ENCODE measurements at places on chromosomes 5 and 9.

DNA sequence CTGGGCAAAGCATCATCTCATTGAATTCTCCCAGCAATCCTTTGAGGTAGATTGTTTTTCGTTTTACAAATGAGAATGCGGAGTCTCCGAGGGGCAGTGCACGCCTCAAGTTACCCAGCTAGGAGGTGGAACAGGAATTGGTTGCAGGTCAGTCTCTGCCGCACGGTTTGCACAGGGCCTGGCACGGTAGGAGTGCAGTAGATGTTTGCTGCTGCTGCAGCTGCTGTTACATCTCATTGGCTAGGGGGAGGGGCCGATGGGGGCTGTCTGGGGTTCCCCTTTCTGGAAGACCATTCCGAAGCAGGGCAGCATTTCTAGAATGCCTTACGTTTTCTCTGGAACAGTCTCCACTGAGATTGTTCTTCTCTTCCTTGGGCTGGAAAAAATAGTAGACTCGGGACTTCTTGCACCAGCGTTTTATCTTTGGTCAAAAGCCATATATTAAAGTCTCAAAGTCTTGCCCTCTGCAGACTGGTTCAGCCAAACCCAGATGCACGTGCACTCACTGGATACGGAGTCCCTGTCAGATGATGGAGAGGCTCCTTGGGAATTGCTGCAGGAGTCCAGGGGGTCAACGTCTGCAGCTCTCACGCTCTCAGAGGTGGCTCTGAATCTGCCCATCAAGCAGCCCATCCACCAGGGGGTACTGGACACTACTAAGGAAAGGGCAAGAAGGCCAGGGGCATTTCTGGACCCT is 1.2 kb downstream of the USP20 start:
- no peak for DNase-seq

GRCh38 chr9:105318729-105319191 is 74.3 kb downstream of the SLC44A1 start:
- DNase-seq = no peak

DNA sequence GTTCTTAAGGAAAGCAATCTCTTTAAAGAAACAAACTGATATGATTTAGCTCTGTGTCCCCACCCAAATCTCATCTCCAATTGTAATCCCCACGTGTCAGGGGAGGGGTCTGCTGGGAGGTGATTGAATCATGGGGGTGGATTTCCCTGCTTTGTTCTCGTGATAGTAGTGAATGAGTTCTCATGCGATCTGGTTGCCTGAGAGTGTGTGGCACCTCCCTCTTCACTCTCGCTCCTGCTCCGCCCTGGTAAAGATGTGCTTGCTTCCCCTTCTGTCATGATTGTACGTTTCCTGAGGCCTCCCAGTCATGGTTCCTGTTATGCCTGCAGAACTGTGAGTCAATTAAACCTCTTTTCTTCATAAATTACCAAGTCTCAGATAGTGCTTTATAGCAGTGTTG is 412.7 kb upstream of the SMC2 start:
- no peak for DNase-seq

DNA sequence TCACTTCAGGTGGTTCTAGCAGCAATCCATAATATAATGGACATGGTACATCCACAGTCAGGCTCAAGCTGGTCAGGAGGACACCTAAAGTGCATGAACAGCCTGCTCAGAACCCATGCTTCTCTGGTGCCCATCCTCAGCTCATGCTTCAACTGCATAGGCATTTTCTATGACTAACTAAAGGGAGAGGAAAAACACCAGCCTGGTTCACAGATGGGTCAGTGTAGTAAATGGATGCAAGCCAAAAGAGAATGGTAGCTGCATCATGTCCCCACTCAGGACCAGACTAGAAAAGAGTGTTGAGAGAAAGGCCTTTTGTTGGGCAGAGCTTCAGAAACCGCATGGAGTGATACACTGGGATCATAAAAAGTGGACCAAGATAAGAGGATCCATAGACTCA is 556.6 kb downstream of the TLE1 start:
- DNase-seq = no peak

DNA sequence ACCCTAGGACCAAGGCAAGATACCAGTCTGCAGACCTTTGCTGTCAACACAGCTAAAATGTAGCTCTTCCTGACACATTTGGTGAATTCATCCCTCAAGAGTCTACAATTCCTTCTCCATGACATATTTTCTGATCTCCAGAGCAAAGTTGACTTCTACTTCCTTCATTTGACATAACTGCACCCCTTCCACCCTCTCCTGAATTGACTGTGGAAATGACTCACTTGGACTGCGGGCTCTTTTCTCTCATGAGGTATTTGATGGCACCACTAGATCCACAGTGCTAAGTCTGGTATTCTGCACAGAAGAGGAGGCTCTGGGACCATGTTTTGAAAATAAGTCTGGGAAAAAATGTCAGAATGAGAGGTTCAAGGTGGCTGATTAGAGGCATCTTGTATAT is 338.4 kb upstream of the TRPC7 start:
- DNase-seq = no peak

DNA sequence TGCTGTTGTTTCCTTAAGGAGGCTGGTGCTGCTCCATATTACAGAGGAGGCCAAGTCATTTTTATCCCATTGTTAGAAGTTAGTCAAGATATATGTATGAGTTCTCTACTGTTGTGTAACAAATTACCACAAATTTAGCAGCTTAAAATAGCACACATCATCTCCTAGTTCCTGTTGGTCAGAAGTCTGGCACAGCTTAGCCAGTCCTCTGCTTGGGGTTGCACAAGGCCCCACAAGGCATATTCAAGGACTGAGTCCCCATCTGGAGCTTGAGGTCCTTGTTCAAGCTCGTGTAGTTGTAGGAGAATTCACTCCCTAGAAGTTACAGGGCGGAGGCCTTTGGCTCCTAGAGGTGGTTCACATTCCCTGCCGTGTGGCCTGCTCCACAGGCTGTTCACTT is 14.7 kb downstream of the MTAP start:
- no peak for DNase-seq

GRCh38 chr5:175783739-175784138 is 87.6 kb upstream of the CPLX2 start:
- DNase-seq = no peak

DNA sequence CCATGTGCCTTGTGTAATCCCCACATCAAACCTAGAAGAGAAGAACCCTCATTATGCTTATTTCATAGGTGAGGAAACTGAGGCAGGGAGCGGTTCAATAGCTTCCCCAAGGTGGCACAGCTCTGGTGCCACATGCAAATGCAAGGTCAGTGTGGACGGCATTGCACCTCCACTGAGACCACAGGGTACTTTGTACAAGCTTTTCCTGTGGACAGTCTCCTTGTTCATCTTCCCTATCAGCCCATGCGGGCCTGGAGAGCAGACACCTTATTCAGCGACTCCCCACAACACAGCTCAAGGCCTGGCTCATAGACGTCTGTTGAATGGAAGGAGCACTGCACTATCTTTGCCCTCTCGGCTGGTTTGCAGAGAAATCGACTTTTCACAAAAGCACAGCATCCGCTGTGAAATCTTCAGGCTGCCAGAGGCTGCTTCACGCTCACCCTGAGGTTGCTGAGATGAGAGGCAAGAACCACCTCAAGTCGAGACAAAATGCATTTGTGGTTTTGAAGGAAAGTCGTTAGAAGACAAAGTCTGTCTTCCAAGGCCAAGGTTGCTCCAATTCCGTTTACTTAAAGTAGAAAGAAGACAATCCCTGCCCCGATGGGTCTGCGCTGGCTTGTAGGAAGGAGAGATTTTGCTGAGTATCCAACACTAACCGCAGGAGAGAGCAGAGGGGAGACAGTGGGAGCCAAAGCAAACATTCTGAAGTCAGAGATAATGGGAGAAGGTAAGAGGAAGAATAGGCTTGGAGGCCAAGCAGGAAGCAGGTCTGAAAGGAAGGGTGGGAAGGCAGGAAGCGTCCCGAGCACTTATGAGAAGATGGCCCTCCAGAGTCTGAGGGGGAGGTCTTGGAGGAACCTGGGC is 34.2 kb upstream of the STRBP start:
- no peak for DNase-seq

- DNase-seq = no peak
These were observed 118.8 kb upstream of the MYO10 start for GRCh38 chr5:17054911-17055310.

DNA sequence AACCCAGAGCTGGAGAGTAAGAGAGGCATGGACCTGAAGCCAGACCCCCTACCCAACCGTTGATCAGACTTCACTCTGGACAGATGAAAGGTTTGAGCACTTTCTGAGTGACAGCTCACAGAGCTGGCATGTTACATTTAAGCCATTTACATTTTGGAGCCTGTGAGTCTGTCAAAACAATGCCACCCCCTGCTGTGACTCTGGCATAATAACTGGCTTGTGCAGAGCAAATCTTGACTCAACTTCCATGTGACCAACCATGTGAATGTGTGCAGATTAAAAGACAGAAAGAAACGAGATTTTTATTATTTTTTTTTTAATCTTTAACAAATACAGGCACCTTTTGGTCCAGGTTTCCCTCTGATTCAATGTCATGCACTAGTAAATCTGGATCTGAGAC is 48.5 kb downstream of the MFAP3 start:
- DNase-seq = no peak

GRCh38 chr9:136525207-136525606 is 20.6 kb downstream of the NOTCH1 start:
- DNase-seq = no peak

DNA sequence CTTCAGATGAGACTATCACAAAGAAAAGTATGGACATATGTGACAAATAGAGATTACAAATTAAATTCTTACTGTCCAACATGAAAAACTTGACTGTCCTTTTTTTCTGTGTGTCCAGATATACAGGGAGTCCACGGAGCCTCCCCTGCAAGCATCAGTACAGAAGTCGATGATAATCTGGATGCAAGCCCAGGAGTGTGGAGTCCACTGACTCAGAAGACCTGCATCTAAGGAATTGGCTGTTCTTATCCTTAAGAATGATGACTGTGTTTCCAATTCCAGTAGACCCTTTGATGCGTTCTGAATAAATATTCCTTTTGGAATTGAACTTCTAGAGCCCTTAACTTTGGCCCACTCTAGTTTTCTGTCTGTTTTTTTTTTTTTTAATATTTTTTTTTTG is 56.7 kb upstream of the TAF11L2 start:
- DNase-seq = no peak

GRCh38 chr5:76556511-76557221 is 66.5 kb downstream of the F2RL2 start:
- DNase-seq = no peak

GRCh38 chr9:35690614-35691333 is 1.0 kb upstream of the TPM2 start:
- DNase-seq = no peak

DNA sequence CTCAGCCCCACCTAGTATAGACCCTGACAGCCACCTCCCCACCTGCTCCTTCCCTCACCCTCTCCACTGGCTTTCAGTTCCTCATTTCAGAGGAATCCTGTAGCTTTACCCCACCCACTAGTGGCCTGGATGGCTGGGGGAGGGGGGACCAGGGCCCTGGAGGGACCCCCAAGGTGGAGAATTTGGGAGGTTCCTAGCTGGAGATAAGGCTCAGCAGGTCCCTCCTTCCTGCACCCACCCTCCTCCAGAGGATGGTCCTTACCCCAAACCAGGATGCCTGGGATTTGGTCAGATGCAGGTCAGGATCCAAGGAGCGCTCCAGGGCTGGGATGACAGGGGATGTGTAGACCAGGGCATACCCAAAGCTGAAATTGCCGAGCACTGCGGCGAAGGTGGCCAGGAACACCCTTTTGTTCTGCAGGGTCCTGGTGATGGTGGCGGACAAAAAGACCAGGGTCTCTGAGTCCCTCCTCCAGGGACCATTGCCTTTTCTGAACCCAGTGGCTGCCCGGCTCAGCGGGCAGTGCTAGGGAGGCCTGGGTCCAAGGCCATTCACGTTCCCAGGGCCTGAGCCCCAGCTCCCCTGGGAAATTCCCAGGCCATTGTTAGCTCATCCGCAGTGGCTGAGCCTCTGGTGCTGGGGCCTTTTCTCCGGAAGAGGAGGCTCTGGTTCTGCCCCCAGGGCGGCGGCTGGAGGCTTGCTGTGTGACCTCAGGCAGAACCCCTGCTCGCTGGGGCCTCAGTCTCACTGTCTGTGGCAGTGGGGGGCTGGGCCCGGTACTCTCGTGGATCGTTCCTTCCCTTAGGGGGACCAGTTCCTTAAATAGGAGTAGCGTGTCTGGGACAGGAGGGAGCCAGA is 678 bp downstream of the SLC2A6 start:
- DNase-seq = no peak

DNA sequence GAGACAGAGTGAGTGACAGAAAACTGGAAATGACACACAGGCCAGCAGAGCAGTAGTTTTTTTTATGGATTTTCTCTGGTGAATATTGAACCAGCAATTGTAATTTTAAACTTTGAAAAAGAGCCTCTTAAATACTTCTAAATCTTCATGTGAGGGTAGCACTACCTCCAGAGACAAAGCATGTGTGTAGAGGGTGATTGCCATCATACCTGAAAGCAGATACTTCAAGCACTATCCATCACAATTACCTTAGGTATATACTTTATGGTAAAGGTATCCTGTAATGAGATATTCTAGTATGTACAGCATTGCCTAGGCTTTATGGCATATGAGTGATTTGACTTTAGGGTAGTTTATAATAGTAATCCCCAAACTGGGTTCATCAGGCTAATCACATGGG is 3.4 kb upstream of the EBF1 start:
- no peak for DNase-seq

DNA sequence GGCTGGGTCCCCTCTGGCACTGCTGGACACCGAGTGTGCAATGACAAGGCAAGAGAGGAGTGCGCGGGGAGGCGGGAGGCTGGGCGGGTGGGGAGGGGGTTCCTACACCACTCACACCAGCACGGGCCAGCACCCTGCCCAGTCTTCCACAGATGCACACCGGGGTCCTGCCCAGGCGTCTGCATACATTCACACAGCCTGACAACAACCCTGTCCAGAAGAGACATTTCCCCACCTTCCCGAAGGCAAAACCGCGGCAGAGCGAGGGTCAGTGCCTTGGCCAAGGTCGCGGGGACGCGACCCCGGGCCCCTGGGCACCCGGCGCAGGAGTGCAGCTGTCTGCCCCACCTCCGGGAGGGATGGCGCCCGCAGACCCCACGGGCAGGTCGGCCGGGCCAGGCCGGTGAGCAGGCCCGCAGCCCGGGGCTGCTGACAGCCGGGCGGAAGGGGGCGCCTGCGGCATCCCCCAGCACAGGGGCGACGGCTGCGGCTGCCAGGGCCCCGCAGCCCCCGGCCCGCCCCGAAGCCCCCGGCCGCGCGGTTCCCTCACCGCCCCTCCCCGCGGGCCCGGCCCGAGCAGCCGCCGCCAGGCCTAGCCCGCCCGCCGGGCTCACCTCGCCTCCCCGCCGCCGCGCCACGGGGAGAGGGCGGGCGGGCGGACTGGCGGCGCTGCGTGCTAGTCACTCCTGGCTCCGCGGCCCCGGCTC is 496 bp downstream of the MAPK9 start:
- DNase-seq = no peak
